Neural progenitor cell (in vitro differentiated cells): ENCODE measurements at places on chromosomes 1 and 21. TPM values are rescaled to one million over a fixed set of nuclear protein-coding genes. Genes with fewer than 3 reads are reported as not detected.

- no peak for DNase-seq
- no peak overlapping the region for H3K4me3 ChIP-seq
Measured at GRCh38 chr1:30376054-30376697, 347.2 kb downstream of the MATN1 start.

- H3K4me1 ChIP-seq = peaks cover 16% of the 10 kb centered on the region
- H3K27ac ChIP-seq = no peak overlapping the region
- H3K27me3 ChIP-seq = no peaks in the 10 kb centered on the region
- H3K4me3 ChIP-seq = no peak overlapping the region
- no peaks in the 10 kb centered on the region for H3K36me3 ChIP-seq
- DNase-seq = no peak
Measured at GRCh38 chr1:97091679-97092078, 370.1 kb downstream of the PTBP2 start.

DNA sequence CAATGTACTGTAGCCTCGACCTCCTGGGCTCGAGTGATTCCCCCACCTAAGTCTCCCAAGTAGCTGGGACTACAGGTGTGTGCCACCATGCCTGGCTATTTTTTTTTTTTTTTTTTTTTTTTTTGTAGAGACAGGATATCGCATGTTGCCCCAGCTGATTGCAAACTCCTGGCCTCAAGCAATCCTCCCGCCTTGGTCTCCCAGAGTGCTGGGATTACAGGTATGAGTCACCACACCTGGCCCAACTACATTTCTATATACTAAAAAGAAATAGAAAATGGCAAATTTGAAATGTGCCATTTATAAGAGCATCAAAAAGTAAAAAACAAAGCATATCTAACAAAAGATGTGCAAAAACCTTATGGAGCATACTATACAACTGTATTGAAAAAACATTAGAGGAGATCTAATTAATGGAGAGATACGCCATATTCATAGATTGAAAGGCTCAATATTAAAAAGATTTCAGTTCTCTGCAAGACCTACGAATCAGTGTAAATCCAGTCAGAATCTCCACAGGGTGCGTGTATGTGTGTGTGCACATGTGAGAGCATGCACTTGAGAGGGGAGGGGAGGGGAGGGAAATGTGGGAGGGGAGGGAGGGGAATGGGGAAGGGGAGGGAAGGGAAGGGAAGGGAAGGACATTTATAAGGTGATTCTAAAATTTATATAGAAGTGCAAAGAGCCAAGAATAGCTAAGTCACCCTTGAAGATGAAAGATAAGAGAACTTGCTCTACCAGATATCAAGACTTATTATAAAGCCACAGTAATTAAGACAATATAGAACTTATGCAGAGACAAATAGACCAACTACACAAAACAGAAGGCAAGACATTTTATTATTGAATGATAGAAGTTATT, 15.5 kb upstream of the PADI4 start:
- no peaks in the 10 kb centered on the region for H3K27me3 ChIP-seq
- no peaks in the 10 kb centered on the region for H3K4me1 ChIP-seq
- no peak overlapping the region for H3K27ac ChIP-seq
- no peak overlapping the region for H3K4me3 ChIP-seq

GRCh38 chr1:23562137-23562876, 3.0 kb upstream of the ID3 start:
- DNase-seq = peak; percentile 98
- H3K4me3 ChIP-seq = peak overlapping the region; percentile 9
- no peaks in the 10 kb centered on the region for H3K27me3 ChIP-seq
- peak overlapping the region; percentile 100 for H3K27ac ChIP-seq
- H3K36me3 ChIP-seq = no peaks in the 10 kb centered on the region

Gene ASTN1
- total RNA-seq = 7.7 and 9.9 TPM in 2 replicates

GRCh38 chr1:67347688-67348472, 40.2 kb downstream of the IL12RB2 start:
- H3K27me3 ChIP-seq = no peaks in the 10 kb centered on the region
- H3K27ac ChIP-seq = no peak overlapping the region
- peak; percentile 79 for DNase-seq
- H3K4me1 ChIP-seq = no peaks in the 10 kb centered on the region
- no peak overlapping the region for H3K4me3 ChIP-seq
- no peaks in the 10 kb centered on the region for H3K36me3 ChIP-seq

DNA sequence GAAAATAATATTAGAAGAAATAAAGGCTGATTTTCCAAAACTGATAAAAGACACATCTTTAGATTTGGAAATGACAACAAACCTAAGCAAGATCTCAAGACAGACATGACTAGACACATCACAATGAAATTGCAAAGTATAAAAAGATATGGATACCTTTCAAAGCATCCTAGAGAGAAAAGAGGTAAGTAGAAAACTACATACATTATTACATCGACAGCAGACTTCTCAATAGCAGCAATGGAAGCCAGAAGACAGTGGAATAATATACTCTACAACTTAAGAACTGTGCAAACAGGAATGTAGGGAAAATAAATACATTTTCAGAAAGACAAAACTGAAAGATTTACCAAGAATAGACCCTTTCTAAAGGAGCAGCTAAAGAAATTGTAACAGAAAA, 50.2 kb downstream of the DENND1B start:
- no peak overlapping the region for H3K27ac ChIP-seq
- peaks cover 12% of the 10 kb centered on the region for H3K4me1 ChIP-seq
- H3K27me3 ChIP-seq = no peaks in the 10 kb centered on the region
- H3K4me3 ChIP-seq = no peak overlapping the region
- DNase-seq = peak; percentile 23
- H3K36me3 ChIP-seq = peaks cover 5% of the 10 kb centered on the region

DNA sequence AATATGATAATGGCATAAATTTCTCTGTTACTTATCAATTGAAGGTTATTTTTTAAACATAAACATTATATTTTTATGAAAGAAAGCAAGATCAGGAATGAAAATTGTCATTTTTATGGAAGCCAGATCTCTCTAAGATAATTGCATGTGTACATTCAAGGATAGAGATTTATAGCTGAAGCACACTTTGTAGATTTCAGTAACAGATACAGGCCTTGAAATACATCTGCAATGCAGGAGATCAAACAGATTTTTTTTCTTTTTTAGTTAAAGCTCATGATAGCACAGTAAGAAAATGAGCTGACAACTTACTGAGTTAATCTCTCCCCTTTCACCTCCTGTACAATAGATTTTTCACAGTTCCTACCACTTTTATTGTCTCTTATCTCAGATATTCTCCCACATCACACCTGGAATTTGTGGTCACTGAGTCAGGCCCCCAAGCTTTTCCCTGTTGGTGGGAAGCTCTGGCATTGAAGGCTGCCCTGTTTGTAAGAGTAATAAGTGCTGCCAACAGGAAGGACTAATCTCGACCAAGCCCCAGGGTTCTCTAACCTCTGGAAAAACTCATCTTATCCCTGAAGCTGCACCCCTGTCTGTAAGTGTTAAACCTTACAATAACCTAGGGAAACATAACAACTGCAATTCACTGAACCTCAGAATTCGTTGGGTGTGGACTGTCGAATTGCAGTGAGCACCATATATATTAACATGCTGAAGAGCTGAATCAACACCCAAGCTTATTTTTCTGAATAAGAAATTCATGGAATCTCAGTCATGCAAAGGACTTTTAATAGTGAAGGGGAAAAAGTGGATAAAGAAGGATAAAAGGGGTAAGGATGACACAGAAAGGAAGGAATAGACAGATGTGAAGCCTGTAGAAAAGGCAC, 599.0 kb downstream of the LMO4 start:
- H3K27ac ChIP-seq = no peak overlapping the region
- no peak overlapping the region for H3K4me3 ChIP-seq
- H3K4me1 ChIP-seq = peaks cover 5% of the 10 kb centered on the region

DNA sequence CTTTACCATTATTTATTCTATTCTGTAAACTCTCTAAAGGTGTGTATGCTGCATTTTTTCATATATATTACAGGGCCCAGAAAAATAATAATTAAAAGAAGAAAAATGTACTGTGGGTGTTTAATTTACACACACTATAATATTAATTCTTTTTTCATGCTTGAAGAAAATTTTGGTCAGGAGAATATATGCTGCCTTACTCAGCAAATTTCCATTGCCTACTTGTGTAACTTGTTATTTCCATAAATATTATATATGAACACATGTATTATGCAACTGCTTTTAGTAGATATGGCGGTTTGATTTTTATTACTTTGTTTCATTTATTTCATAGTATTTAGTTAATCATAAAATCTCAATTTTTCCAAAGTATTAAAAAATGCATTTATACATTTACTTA, 46.4 kb upstream of the SERPINC1 start:
- peaks cover 46% of the 10 kb centered on the region for H3K36me3 ChIP-seq
- H3K4me1 ChIP-seq = no peaks in the 10 kb centered on the region
- no peak overlapping the region for H3K4me3 ChIP-seq
- H3K27ac ChIP-seq = no peak overlapping the region
- DNase-seq = no peak
- H3K27me3 ChIP-seq = no peaks in the 10 kb centered on the region

Gene ADCY10
- not detected in 2 replicates for total RNA-seq

- no peak overlapping the region for H3K4me3 ChIP-seq
- no peak overlapping the region for H3K27ac ChIP-seq
- DNase-seq = no peak
- no peaks in the 10 kb centered on the region for H3K27me3 ChIP-seq
- H3K36me3 ChIP-seq = peaks cover 4% of the 10 kb centered on the region
- no peaks in the 10 kb centered on the region for H3K4me1 ChIP-seq
Measured at GRCh38 chr1:32619701-32620485, 30.5 kb downstream of the ZBTB8OS start.
